ENCODE measurements at places on chromosomes 5 and 9.

GRCh38 chr5:37214550-37214949 is 34.6 kb downstream of the CPLANE1 start:
- no peak for DNase-seq

DNA sequence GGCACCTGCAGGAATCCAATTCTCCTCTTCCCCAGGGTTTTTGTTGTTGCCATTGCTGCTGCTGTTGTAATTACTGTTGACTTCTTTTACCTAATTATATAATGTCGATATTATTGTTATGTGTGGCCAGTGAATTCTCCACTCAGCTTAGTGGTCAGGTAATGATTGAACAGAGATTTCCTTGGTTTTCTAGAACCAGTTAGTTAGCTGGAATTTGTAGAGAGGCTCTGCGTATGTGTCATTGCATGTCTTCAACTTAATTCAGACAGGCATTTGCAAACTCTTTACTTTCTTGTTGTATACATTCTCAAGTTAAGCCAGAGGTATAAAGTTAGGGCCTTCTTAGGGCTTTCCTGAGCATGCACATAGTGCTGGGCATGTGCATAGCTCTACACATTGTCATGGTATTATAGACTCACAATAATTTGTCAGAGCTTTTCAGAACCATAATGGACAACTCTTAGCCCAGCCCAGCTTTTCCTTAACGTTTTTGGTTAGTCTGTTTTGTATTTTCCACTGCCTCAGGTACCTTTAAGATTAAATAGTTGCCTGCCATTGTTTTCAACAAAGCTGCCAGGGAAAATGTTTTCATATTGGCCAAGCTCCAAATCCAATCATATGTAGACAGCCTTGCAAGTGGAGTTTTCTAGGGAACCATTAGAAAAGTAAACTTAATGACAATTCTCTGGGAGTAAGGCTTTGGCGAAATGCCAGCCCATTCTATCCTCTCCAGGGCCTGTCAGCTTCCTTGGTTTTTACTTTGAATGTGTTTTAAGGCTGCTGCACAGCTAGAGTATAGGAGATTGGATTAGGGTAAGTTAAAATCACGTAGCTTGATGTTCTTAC is 68.1 kb downstream of the UBE2R2 start:
- DNase-seq: no peak

DNA sequence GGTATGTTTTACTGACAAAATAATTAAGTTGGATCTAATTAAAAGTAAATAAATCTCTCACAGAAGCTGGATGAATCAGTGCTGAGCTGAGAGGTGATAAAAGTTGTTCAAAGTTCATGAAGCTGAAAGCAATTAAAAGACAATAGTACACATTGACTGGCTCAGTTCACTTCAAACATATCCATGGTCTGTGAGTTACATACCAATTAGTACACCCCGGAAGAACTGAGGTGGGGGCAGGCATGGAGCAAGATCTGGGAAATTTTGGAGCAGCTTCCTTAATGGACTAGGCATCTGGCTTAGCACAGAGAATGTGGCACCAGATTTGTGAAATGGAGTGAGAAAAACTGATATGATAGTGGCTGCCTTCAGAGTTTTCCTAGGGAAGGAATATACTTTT is 152.7 kb downstream of the ATP10B start:
- DNase-seq: no peak

DNA sequence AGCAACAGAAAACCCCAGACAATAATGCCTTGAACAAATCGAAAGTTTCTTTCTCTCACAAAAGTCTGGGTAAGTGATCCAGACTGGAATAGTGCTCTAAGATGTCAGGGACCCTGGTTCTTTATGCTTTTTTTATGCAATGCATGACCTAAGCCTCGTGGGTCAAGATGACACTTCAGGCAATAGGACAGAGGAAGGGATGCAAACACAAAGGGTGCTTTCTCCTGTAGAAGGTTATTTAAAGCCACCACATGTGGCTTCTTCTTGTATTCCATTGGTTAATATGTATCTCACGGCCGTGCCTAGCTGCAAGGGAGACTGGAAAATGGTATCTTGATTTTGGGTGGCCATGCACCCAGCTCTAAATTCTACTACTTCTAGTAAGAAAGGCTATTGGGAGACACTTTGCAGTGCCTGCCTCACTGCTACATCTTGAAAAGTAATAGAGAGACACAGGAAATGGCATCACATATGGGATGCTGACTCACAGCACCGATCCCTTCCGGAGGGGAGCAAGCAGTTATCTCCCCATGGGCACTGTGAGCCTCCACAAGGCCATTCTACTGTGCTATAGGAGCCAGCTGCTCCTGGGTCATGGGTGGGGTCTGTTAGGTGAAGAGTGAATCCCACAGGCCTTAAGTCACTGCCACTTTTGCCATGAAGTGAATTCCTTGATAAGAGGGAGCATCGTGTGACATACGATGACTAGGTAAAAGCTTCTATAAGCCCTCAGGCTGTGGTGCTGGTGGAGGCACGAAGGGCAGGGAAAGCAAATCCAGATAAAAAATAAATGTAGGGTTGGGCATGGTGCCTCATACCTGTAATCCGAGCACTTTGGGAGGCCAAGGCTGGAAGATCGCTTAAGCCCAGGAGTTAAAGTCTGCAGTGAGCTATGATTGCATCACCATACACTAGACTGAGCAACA is 32.5 kb upstream of the RAB14 start:
- no peak for DNase-seq

GRCh38 chr9:34292552-34292951 is 36.5 kb downstream of the KIF24 start:
- no peak for DNase-seq

GRCh38 chr9:121105531-121105930 is 30.8 kb downstream of the CNTRL start:
- no peak for DNase-seq

GRCh38 chr5:165497707-165498106 is 1992.3 kb downstream of the MAT2B start:
- DNase-seq: no peak

All from NCI-H1436 treated with DMSO at 0.1 percent for 48 hours (cell line).